ENCODE measurements at places on chromosomes 4 and X.

GRCh38 chr4:48752246-48752645 is 27.8 kb downstream of the FRYL start:
- DNase-seq = no peak

- peak; percentile 38 for DNase-seq
Measured at GRCh38 chr4:72112514-72113156, 80.8 kb downstream of the NPFFR2 start.

GRCh38 chr4:1902243-1902642 is 31.1 kb downstream of the NSD2 start:
- DNase-seq = no peak

DNA sequence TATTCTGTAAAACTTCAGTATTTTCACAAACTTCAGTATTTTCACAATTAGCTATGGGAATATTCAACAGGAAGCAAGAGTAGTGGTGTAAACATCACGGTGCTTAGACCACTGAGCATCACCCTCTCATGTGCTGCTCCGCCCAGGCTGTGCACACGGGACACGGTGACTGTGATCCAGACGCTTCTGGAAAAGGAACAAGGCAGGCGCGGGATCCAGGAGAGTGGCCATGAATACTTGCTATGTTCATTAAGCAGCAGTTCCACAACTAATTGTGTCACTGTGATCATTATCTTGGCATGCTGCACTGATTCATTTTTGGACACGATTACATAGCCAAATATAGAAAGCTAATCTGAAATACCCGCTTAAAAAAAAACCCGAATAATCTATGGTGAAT is 19.6 kb upstream of the FAT1 start:
- DNase-seq = peak; percentile 25

DNA sequence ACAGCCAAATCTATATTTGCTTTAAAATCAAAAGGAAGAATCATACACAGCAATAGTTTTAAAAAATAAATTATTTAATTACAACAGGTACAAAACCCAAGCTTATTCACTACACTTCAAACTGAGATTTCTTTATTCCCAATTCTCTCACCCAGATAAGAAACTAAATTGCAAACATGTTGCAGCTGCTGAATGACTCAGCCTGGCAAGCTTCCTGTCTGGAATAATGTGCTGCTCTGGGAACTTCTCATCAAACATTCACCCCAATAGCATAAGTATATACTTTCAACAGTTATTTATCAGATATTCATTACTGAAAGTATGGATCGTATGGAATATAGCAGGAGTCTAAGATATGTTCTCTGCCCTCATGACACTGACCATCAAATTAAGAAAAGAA is 43.0 kb upstream of the GABRA2 start:
- no peak for DNase-seq

- no peak for DNase-seq
Measured at GRCh38 chr4:7753271-7753670, 186.4 kb downstream of the AFAP1 start.

DNA sequence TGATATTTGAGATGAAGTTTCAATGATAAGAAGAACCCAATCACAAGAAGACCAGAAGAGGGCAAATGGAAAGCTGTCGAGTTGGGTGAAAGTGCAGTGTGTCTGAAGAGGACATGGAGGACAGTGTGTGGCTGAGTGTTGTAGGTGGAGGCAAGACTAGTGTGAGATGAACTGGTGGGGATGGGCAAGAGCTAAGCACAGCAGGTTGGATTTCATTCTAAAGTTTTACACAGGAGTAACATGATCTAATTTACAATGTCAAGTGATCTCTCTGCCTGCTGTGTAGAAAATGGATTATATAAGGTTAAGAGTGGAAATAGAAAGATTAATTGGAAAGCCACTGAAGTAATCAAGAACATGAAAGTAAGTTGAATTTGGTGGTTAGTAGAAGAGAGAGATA is 208.6 kb upstream of the ETNPPL start:
- no peak for DNase-seq
